ENCODE measurements at places on chromosomes 5 and 9.

DNA sequence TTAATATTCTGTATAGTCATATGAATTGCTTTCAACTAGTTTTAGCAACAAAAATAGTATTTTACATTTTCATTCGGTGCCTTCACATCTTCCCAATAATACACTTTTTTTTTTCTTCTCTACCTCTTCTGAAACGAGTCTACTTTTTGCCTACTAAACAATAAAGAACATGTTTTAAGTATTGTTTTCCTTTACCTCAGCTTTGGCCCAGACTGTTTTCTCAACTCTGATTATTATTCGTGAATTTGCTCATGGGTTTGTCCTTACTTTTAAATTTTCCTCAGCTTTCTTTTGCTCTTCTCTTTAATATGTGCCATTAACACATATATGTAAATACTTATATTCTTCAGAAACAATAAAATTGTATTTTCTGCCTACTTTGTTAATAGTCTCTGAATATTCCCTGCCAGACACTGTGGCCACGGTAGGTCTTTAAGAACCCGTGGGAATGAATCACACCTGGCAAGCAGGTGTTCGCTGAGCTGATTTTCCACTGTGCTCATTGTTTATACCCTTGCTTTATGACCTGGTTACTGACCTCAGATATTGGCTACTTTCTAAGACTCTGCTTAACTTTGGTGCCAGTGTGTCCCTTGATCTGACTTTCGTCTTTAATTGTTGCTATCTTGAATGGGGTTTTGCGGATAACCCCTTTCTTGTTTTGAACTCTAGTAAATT is 49.1 kb downstream of the FAM170A start:
- no peak for DNase-seq

GRCh38 chr9:131276094-131276888 is at the start of gene FAM78A:
FAM78A (minus strand) TSS chr9:131276510; CDS start chr9:131276179, 331 bp downstream.
- DNase-seq = no peak

- DNase-seq = no peak
These were observed 37.6 kb upstream of the TRMT10B start for GRCh38 chr9:37715991-37716505.

DNA sequence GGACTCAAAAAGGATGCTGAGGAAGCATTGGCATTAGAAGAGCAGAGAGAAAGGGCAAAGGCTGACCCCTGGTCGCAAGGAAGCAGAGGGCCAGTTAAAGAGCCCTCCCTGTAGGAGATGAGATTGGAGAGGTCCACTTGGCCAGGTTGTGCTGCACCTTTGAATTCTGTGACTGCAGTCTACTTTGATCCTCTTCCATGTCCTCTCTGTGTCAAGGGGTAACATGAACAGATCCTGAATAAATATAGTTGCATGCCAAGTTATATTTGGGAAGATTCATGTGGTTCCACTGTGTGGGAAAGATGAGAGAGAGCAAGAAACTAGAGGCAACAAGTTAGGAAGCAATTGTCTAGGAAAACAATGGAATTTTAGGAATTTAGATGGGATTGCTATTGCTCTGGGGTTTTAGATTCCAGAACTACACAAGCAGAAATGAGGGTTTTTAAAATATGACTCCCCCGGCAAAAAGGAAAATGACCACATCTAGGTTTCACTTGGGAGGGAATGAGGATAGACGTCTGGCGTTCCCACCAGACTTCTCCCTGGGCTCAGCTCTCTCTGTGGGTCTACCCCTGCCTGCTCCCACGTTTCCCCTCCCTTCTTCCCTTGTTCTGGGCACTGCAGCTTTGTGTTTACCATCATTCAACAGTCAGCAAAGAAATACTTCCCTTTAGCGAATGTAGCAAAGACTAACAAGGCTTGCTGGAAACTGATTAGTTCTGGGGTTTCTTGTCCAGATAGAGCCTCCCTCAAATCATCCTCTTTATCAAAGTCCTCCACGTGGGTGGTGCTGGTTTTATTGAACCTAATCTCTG is 63.6 kb downstream of the SNX18 start:
- DNase-seq = no peak

DNA sequence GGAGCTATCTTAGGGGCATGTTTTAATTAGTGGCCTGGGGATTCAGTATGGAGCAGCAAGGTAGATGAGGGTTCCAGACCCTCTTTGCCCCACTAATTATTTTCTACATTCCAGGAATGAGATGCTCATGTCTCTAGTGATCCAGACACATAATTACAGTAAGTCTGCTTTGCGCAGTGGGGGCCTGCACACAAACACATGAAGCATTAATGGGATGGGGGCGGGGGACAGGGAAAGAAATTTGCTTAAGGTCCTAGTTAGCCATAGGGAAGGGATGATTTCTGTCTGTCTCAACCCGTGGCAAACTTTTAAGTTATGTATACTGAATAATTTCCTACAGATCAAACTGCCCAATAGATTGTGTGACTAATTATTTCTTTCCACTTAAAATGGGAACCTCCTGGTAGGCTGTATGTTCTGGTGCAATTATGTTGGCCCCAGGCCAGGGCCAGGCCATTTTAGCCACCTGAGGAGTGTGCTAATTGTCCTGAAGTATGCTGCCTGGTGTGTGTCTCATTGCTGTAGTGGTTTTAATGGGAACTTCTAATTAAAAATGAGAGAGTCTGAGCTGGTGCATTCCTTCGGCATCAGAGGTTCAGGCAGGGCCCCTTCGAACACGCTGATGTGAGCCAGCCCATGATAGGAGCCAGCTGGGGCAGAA is 134.4 kb downstream of the PTTG1 start:
- no peak for DNase-seq

GRCh38 chr5:82257729-82258128 is 20.4 kb downstream of the RPS23 start:
- DNase-seq = no peak

- DNase-seq = no peak
These were observed 102.2 kb downstream of the ANGPTL2 start for GRCh38 chr9:127020036-127020801.

DNA sequence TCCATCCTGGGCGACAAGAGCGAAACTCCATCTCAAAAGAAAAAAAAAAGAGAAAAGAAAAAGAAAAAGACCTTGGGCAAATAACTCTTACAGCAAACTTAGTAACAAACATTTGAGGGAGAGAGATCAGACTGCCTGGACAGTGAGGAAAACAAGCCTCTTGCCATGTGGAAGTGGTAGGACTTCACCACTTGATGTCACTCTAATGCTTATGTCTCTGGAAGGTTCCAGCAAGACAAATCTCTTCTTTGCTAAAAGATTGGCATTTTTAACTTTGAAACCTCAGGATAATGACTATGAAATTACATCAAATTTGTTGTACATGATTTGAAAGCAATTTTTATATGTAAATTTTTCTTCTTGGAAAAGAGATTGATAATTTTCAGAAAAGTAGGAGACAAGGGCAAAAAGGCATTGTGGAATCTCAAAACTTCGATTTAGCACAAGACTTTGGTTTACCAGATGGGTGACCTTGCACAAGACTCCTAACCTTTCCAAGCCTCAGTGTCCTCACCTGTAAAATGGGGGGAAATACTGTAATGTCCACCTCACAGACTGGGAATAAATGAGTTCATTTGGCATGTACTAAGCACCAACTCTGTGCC is 5.4 kb downstream of the ACTL7B start:
- DNase-seq = no peak

GRCh38 chr5:87210076-87210475 is 57.6 kb upstream of the RASA1 start:
- DNase-seq = no peak
